ENCODE measurements at places on chromosomes 2 and 18. TPM values are rescaled to one million over a fixed set of nuclear protein-coding genes. Genes with fewer than 3 reads are reported as not detected.

Gene HAAO
- total RNA-seq: 28.8 TPM

Gene CMPK2
- 7.6 TPM for total RNA-seq

Gene CTAGE1
- total RNA-seq: not detected

Gene CGREF1
- 12.1 TPM for total RNA-seq

Gene SLC5A6
- 40.4 TPM for total RNA-seq

Gene REG3G
- not detected for total RNA-seq

Gene AFF3
- total RNA-seq: 29.7 TPM

Gene WDFY1
- 89.7 TPM for total RNA-seq

Measured in camera-type eye (tissue), 1 donor.